ENCODE measurements at places on chromosomes 13 and 19. TPM values are rescaled to one million over a fixed set of nuclear protein-coding genes. Genes with fewer than 3 reads are reported as not detected.

Gene CD79A
- total RNA-seq: 1.7 TPM

Gene HRC
- total RNA-seq: not detected

Gene BRME1
- total RNA-seq: 10.5 TPM

Gene SHD
- not detected for total RNA-seq

Gene SIGLEC8
- not detected for total RNA-seq

Measured in T-helper 2 cell treated with Interferon-gamma antibody and Interleukin-4, amounts not matched to agents 100 ng/mL and 5 ng/mL, for 36 hours (primary cell).